ENCODE measurements at places on chromosomes 1 and 21.
A peak's percentile ranks its signal among the peaks of the same experiment; 100 is the strongest.

GRCh38 chr1:40563266-40563665 lies 31.8 kb downstream of the ZNF684 start:
- DNase-seq, result no peak

DNA sequence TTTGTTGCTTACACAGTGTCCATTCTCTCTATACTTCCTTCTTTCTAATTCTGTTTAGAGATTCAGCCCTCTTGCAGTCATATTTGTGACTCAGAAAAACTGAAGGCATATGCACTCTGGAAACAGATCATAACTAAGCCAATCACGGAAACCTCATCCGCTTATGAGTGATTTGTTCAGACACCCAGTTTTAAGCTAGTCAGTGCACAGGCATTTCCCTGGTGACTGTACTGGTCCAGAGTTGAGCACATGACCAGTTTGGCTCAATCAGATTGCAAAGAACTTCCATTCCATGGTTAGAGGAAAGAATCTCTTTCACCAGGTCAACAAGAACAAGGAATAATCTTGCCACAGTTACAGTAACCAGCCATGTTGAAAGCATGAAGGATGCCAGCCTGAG lies 69.2 kb upstream of the SGIP1 start:
- DNase-seq, result no peak

- peak; percentile 30 for DNase-seq
Measured at GRCh38 chr1:222171005-222171404, 376.9 kb downstream of the HHIPL2 start.

- no peak for DNase-seq
Measured at GRCh38 chr1:174964261-174964971, 35.3 kb upstream of the CACYBP start.

GRCh38 chr1:165057956-165058355 lies 298.6 kb downstream of the LMX1A start:
- DNase-seq, result no peak

GRCh38 chr1:171901245-171901644 lies 59.9 kb downstream of the DNM3 start:
- DNase-seq, result no peak

GRCh38 chr1:116842654-116843053 lies 67.1 kb upstream of the PTGFRN start:
- DNase-seq, result no peak

DNA sequence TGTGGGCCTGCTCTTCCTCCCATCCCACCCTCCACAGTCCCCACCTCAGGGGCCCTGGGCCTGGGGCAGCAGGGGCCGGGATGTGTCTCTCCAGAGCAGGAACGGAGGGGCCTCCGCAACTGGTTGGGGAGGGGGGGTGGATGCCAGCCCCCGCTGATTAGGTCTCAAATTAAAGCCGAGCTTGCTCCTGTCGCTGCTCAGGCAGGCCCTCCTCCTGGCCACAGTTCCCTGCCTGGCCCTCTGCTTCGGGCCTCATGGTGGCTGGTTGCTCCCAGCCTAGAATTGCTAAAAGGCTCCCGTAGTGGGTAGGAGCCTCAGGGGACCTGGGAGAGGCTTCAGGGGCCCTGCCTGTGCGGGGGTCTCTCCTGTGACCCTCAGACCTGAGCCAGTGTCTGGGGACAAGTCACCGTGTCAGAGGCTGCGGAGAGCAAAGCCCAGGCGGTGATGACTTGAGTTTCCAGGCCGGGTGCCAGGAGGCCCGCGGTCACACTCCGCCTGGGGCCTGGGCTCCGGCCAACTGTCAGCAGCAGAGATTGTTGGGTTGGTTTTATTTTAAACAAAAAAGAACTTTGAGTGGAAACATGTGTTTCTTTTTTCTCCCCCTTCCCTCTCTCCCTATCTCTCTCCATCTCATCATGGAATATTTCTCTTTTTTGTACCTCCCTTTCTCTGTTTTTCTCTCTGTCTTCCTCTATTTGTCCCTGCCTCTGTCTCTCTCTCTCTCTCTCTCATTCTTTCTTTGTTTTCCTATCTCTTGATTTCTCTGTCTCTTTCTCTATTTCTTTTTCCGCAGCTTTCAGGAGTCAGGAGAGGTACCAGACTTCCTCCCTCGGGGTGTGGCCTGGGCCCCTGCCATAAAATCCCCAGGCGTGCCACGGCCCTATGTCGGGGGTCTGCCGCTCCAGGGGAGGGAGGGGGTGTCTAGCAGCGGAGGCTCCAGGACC lies 20.0 kb upstream of the EPHA2 start:
- no peak for DNase-seq

- DNase-seq, result no peak
Measured at GRCh38 chr1:114468710-114469468, 42.1 kb downstream of the TRIM33 start.

DNA sequence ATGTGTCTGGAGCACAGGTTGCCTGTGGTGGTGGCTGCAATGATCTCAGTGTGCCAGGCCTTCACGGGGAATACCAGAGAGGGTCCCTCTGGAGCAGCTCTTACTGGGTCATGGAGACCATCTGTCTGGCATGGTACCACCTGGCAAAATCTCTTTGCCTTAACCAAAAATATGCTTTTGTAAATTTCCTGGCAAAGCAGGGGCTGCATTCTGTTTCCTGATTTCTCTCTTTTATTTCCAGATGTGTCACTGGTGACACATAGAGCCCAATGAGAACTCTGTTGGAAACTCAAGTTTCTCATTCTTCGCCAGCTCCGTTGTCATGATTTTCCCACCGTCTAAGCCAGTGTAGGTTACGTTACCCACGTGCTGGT lies 136.5 kb downstream of the FGGY start:
- DNase-seq, result no peak

DNA sequence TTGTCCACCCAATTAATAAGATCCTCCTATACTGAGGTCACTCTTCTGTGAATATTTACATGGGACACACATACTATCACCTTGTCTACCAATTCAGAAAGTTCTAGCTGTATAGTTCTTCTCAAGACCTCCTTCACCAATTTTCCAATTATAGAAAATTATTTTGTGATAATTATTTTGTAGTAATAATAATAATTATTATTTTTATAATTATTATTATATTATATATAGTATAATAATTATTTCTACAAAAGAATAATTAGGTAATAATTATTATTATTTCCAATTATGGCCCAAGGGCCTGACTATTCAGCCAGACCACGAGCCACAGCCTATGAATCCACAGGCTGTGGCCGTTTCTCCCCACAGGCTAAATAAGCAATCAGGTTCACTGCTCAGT lies 164.1 kb upstream of the IGSF21 start:
- no peak for DNase-seq

DNA sequence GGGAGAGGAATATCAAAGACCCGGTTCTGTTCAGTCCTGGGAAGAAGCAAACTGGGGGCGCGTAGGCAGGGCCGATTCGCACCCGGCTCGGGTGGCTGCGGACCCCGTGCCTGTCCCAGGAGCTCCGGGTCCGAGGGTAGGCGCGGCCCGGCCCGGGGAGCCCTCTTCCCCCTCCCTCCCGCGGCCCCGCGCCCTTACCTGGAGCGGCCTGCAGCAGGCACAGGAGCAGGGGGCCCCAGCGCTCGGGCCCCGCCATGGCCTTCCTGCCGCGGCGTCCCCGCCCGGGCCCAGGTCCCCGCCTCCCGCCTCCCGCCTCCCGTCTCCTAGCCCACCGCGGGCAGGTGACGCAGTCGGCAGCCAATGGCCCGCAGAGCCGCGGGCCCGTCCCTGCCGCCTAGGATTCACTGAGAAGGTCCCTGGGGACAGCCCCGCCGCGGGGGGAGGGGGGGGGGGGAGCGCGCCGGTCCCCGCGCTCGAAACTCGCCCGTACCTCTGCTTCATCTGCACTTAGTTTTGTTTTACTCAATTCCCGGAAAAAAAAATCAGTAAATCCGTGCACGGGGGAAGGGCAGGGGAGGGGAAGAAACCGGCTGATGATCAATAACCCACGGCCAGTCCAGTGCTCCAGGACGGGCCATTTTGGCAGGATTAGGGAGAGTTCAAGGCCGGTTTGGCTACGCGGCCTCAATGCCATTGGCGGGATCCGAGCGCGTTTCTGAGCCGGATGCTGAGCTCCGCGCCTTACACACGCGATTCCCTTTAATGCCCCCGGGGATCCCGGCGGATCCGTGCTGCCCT lies at the start of gene IFNLR1:
Gene IFNLR1, minus strand, starts transcription at position 297 of the 798 bp plus-strand sequence. Its CDS starts 41 bp downstream, at position 256.
- peak; percentile 42 for DNase-seq

DNA sequence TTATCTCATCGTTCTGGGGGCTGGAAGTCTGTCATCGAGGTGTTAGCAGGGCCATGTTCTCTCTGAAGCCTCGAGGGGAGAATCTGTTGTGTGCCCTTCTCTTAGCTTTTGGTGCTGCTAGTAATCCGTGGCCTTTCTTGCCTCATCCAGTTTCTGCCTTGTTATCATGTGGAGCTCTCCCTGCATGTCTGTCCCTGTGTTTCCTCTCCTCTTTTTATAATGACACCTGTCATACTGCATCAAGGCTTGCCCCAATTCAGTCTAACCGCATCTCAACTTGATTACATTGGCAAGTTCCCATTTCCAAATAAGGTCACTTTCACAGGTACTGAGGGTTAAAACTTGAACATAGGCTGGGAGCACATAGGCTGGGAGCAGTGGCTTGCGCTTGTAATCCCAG lies 82.6 kb upstream of the CNIH3 start:
- DNase-seq, result no peak

GRCh38 chr1:212351588-212352362 lies 62.9 kb downstream of the PACC1 start:
- no peak for DNase-seq

GRCh38 chr1:7279769-7280168 lies 491.3 kb upstream of the VAMP3 start:
- DNase-seq, result no peak

DNA sequence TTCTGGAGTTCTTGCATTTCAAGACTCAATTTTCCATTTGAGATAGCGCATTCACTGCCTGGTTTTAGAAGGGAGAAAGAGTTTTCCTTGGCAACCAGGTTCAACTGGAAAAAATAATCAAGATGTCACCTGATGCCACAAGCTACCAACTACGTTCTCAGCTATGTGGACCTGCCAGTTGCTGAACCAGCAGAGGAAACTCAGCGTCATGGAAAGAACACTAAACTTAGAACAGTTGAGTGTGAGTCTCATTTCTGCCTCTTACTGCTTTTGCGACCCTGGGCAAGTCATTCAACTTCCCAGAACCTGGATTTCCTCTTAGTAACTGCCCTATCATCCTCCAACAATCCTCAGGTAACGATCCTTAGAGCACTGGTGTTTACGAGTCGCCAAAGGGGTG lies 373.0 kb upstream of the ESRRG start:
- no peak for DNase-seq

DNA sequence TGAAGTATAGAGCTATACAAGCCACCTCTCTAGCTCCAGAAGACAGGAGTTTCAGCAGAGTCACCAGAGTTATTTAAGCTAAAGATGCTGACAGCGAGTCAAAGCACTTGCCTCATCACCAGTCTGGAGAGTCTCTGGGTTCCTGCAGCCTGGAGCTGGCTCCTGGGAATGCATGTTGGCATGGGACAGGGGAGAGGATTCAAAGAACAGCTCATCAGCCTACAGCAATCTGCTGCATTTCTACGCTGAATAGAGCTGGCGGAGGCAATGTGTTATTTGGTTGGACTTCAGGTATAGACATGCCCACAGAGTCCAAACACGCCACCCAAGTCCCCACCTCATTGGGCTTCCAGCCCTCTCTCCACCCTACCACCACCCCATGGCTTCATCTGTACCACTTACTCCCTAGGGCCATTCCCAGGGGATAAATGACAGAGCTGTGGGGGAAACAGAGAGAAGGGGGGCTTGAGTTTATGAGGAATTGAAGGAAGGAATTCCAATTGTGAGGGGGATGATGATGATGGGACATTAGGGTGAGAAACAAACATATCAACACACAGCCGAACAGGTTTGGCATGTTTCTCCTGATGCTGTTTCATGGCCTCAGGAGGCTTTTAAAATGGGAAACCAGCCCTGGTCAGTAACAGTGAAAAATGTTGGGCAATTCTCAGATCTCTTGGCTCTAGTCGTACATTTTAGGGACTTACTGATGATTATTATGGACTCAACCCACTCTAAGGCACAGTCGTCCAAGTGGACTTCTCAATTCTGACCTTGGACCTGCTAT lies 58.4 kb downstream of the PLEKHA6 start:
- no peak for DNase-seq

DNA sequence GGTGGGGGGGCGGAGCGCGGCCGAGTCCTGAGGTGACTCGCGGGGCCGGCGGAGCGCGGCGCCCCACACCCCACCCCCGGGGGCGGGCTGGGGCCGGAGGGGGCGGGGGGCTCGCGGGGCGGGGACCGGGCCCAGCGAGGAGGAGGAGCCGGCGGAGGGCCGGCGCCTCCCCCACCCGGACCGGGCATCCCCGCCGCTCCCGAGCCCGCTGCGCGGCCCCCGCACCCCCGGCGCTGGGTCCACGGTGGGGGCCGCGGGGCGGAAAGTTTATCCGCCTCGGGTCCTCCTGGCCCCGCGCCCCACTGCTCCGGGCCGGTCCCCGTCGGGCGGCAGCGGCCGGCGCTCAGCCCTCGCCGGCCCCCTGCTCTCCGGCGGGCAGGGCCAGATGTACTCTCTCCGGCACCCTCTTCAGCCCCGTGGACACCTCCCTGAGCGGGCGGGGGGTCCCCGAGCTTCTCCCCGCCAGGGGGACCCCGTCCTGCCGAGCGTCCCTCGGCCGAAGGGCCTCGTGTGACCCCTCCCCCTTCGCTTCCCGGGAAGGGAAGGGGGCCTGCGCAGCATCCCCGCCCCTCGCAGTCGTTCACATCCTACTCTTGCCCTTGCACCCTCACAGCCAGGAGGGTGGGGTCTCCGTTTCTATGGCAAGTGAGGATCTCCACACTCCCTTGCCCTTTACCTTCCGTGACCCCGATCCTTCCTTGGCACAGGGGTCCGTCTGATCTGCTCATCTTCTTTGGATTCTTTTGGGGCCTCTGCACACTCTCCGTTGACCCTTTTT lies 663 bp downstream of the CAMTA1 start:
- no peak for DNase-seq

DNA sequence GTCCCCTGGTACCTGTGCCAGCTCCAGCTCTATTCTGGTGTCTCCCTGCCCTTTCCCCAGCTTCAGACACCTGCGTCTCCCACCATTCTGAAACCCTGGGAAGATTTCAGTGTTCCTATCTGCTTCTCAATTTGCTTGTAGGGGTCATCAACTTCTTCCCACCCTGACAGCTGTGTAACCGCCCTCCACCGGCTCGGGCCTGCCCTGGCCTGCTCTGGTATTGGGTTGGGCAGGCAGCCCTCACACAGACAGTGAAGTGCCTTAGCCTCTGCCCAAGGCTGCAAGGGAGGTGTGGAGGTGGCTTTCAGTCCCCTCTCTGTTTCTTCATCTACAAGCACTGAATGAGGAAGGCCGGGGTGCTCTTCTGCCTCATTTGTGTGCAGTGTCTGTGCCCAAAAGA lies 97.2 kb downstream of the LAMC2 start:
- no peak for DNase-seq

GRCh38 chr1:202357506-202357905 lies 9.0 kb downstream of the PPP1R12B start:
- no peak for DNase-seq

DNA sequence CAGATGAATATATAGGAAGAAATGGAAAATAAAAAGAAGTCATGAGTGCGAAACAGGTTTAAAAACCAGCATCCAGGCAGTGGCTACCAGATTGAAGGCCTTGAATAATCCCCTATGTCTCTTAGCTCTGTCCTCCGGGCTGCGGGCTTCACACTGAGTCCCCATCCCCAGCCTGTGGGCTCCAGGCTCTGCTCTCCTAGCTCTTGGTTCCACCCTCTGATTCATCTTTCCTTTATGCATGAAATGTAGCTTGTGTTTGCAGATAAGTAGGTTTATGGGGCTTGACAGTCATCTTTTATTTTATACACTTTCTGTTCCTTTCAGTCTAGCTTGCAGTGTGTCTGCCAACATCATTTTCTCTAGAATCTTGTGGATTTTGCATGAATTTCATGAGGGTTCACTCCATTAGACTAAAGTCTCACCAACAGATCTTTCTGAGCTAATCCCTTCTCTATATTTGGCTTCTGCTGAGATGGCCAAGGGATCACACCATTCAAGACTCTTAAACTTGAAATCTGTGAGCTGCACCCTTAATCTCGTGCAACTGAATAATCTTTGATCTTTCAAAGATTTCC lies 174.5 kb downstream of the PLPPR4 start:
- no peak for DNase-seq
